Activated T-cell treated with anti-CD3 and anti-CD28 coated beads for 24 hours (primary cell): ENCODE measurements at places on chromosomes 1 and 21.

DNA sequence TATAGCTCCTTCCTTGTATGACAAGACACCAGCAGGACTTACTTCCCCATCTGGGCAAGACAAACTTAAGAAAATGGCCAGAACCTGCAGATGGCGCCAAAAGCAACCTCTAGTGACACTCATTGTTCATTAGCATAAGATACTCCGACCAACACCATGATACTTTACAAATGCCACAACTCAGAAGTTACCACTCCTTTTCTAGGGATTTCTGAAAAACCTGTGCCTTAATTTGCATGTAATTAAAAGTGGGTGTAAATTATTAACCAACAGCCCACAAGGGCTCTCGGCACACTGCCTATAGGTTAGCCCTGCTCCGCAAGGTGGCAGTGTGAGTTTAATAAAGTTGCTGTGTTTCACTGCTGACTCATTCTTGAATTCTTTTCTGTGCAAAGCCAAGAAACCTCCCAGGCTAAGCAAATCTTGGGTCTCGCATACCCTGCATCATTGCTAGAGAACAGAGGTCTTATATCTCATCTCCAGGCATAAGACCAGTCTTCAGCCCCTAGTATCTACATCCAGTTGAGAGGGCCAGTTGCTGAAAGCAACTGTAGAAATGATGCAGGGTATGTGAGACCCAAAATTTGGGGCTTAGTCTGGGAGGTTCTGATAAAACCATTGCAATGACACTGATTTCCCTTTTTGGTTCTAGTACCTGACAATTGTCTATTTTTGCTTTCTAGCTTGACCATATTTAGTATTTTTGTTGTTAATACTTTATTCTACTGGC is 86.4 kb downstream of the FAF1 start:
- peak; percentile 54 for DNase-seq

DNA sequence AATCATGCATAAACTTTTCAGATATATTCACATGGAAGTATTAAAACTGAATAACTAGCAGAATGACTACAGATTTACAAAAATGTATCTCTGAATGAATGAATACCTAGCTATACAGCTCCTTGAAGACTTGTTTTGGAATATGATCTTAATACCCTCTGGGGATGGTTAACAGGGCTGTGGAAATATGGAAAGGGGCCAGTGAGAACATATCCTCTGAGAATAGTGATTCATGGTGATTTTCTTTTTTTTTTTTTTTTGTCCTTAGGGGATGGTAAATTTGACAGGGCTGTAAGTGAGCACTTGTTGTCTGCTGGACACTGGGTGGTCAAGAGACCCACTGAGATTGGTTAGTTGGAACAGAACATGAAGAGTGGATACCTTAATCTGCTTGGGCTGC is 80.7 kb upstream of the HP1BP3 start:
- DNase-seq, result no peak

- no peak for DNase-seq
Measured at GRCh38 chr1:11804666-11805421, 920 bp downstream of the MTHFR start.

DNA sequence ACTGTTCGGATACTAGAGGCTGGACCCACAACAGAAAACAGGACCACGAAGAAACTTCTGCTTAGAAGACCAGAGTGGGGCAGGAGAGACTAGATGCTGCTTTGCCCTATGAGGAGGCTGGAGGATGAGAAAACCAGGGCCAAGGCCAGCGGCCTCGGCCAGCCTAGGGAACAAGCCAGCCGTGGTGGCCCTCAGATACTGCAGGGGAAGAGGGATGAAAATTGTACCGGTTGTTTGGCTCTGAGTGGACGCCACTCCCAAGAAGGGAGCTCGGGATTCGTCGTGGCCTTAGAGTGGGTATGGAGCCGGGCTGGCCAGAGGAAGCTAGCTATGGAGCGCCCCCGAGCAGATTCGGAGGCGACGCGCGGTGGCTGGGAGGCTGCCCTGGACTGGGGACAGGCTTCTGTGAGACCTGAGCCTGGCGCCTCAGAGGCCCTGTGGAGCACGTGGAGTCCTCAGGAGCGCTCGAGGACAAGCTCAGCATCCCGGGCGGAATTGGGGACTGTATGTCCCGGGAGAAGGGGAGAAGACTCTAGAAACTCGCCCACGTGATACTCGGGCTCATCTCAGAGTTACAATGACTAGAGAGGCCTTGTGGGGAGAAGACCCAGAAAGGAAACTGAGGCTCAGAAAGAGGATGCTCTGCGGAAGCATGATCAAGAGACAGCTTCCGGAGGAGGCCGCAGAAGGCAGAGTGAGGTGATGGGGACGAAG is 2.8 kb downstream of the PRRX1 start:
- no peak for DNase-seq

DNA sequence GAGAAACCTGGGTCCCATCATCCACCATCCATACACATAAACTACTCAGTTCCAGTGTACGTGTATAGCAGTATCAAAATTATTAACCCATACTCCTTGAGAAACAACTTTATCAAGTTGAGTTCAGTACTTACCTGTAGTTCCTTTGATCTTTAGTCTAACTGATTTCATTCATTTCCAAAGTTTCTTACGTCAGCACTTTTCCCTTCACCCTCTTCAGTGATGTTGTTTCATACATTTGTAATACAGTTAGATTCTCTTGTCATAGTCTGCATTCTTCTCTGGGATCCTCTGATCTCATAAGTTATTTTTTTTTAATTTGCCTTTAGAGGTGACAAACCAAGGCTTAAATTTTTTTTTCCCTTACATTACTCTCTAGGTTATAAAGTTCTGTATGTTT is 143.2 kb downstream of the PIK3R3 start:
- no peak for DNase-seq

DNA sequence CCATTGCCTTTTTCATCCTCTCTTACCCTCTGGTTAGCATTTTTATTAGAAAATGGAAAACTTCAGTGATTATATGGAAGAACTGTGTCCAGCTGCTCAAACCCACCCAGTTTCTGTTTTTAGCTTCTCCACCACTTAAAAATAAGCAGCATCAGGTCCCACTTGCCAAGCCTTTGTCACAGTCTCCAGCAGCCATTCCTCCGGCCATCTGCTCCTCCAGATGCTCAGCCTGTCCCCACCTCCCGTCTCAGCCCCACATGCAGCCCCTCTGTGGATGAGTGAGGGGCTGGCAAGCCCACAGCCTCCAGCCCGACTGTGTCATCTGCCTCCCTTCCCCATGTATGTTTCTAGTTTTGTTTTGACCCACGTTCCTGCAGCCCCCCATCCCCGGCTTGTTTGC is 289.7 kb downstream of the HHAT start:
- no peak for DNase-seq

- peak; percentile 35 for DNase-seq
Measured at GRCh38 chr1:6962478-6962995, 177.3 kb downstream of the CAMTA1 start.

DNA sequence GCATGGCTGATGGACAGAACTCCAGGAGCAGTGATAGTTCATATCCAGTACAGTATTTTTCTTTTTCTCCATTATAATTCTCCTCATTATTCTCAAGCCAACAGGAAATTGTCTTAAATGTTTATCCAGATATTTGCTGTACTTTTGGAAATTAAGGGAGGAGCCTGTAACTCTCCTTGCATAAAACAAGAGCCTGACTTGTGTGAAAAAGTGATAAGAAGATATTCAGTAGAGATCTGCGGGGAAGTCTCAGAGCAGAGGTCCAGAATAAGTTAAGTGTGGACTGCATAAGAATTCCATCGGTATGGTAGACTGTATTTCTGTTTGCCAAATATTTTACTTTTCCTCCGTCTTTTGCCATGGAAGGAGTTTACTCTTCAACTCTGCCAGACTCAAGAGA is 70.2 kb downstream of the BACH1 start:
- DNase-seq, result no peak

DNA sequence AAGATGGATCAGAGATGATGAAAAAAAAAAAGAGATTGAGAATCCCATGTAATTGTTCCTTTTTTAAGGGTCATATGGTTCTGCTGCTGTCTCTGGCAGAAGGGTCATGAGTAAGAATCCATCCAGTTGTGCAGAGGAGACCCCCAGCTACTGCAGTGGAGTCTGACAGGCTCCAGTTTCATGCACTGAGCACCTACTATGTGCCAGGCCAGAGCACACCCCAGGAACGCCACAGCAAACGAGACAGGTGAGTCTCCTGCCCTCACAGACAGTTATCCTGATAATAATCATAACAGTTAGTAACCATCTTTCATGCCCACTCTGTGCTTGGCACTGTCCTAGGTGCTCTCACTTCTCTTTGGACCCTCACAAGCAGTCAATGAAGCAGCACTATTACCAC is 420.0 kb downstream of the MATN1 start:
- no peak for DNase-seq
